ENCODE measurements at places on chromosomes 13 and 19.

- DNase-seq, result no peak
Measured at GRCh38 chr13:44331912-44332851, 41.4 kb upstream of the SERP2 start.

DNA sequence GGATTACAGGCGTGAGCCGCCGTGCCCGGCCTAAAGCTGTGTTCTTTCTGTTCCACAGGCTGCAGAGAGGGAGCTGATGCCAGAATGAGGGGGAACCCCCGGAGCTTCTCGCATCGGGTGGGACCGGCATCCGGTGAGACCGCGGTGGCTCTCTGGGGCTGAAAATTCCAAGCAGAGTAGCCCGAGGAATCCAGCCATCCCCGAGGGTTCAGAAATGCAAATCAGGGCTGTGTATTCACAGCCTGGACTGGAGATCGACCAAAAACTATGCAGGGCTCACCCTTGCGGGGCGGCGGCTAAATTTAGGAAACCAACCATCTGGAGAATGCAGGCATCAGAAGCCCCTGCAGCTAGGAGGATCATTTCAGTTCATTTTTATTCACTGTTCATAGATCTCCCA, 99.2 kb downstream of the GNG7 start:
- DNase-seq, result no peak

- DNase-seq, result no peak
Measured at GRCh38 chr19:58393725-58394033, 1.8 kb upstream of the RNF225 start.

GRCh38 chr13:20616059-20616797, 49.3 kb downstream of the IFT88 start:
- no peak for DNase-seq

DNA sequence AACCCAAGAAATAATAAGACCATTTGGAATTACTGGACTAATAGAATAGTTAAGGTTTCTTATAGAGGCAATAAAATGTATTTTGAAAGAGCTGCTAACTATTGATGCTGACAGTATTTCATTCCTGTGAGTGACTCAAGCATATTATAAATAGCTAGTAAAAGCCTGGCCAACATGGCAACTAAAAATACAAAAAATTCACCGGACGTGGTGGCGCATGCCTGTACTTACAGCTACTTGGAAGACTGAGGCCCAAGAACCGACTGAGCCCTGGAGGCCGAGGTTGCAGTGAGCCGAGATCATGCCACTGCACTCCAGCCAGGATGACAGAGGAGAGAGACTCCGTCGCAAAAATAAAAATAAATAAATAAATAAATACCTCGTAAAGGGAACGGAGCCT, 5.4 kb upstream of the ICAM3 start:
- no peak for DNase-seq

DNA sequence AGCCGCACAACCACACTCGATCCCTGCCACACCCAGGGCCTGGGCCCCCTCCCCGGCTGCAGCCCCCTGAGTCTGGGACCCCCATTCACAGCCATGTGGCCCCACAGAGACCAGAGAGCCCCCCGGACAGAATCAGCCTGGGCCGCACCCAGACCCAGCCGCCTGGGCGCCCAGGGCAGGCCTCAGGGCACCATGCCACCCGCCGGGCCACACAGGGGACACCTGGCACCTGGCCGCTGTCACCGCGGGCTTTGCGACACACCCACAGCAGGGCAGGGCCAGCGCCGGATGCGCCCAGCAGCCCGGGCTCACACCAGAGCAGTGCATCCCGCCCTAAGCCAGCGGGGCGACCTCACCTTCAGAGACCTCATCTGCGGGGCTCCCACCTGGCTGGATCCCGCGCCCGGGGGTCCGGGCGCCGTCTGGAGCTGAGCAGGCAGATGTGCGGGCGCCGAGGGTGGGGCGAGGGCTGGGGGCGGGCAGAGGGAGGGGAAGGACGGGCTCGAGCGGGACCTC, 443 bp downstream of the TBXA2R start:
- DNase-seq, result no peak

GRCh38 chr13:73230716-73231115, 171.9 kb downstream of the KLF5 start:
- no peak for DNase-seq

DNA sequence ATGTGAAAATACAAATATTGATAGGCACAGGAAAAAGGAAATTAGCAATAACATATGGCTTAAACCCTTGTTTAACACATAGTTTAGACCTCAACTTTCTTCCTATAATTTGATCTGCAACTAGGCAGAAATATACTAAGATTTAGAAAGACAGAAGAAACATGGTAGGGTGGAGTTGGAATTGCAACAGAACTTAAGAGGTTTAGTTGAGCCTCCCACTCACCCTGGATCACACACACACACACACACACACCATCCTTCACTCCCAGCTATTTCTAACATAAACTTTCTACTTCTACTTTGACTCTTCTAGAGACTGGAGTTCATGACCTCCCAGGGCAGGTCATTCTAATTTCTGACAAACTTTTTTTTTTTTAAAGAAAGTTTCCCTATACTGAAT, 47.4 kb downstream of the FLT3 start:
- no peak for DNase-seq

GRCh38 chr19:30888937-30889336, 460.3 kb downstream of the TSHZ3 start:
- no peak for DNase-seq

DNA sequence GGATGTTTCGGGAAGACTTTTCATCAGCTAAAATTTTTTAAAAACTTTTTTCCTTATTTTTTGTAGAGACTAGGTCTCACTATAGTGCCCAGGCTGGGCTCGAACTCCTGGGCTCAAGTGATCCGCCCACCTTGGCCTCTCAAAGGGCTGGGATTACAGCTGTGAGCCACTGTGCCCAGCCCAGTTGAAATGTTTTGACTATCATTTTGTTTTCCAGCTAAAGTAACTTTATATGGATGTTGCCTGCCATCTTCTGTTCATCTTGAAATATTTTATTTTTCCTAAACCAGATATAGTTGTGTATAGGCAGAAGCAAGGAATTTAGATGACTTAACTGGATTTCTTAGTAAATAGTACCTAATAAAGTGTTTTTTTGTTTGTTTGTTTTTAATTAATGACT, 7.0 kb downstream of the CAB39L start:
- DNase-seq, result peak; percentile 22

DNA sequence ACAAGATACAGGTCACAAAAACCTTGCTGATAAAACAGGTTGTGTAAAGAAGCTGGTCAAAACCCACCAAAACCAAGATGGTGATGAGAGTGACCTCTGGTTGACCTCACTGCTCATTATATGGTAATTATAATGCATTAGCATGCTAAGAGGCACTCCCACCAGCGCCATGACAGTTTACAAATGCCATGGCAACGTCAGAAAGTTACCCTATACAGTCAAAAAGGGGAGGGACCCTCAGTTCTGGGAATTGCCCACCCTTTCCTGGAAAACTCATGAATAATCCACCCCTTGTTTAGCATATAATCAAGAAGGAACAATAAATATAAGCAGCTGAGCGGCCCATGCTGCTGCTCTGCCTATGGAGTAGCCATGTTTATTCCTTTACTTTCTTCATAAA, 434.1 kb downstream of the ZNF536 start:
- DNase-seq, result no peak

DNA sequence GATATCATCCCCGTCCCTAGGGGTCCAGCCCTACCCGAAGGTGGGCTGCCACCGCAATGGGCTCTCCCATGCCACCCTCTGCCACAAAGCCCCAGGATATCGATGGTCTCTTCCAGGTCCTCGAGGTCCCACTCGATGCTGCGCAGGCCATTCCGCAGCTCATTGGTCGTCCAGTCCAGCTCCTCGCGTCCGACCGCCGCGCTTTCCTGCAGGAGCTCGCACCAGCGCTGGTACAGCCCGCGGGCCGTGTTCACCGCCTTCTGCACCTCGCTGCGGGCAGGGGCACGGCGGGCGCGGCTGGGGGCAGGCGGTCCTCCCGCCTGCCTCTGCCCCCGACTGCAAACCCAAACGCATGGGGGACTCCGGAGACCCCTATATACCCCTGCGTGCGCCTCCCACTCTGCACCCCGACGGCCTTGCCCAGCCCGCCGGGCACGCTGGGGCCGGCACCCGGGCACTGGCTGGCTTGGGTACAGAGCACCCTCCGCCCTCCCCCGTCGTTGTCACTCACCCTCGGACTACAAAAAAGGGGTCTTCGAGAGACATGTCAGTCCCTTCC, 468 bp downstream of the STX10 start:
- peak; percentile 29 for DNase-seq

GRCh38 chr19:23882493-23882892, 32.2 kb upstream of the ZNF726 start:
- no peak for DNase-seq

- DNase-seq, result no peak
Measured at GRCh38 chr19:57008432-57008831, 111.4 kb upstream of the USP29 start.

- no peak for DNase-seq
Measured at GRCh38 chr19:42628411-42629140, 33.9 kb upstream of the CEACAM8 start.

DNA sequence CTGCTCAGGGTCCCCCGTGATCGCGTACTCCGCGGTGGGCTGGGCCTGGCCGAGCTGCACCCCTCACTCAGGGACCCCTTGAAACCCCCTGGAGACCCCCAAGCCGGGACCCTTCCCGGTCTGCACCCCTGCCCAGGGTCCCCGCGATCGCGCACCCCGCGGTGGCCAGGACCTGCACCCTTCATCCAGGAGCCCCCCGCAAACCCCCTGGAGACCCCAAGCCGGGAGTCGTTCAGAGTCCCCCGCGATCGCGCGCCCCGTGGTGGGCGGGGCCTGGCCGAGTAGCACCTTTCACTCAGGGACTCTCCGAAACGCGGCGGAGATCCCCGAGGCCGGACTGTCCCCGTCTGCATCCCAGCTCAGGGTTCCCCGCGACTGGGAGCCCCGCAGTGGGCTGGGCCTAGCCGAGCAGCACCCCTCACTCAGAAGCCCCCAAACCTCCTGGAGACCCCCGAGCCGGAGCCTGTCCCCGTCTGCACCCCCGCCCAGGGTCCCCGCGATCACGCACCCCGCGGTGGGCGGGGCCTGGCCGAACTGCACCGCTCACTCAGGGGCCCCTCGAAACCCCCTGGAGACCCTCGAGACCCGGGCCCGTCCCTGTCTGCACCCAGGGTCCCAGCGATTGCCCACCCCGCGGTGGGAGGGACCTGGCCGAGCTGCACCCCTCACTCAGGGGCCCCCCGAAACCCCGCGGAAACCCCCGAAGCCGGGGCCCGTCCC, 748 bp downstream of the LMNB2 start:
- DNase-seq, result no peak

DNA sequence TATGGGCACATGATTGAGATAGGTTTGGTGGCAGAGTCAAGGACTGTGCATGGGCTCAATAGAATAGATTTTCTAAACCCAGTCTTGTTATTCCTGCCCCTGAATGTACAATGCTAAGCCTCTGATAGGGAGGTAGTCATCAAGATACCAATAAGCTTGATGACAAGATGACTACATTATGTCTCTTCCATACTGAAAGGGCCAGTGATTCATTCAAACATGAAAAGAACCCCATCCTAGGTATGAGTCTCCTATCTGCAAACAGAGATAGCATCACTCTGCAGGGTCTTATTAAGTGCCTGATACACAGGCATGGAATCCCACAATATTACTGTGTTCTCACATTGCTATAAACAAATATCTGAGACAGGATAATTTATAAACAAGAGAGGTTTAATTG, 40.3 kb upstream of the UFM1 start:
- DNase-seq, result no peak

DNA sequence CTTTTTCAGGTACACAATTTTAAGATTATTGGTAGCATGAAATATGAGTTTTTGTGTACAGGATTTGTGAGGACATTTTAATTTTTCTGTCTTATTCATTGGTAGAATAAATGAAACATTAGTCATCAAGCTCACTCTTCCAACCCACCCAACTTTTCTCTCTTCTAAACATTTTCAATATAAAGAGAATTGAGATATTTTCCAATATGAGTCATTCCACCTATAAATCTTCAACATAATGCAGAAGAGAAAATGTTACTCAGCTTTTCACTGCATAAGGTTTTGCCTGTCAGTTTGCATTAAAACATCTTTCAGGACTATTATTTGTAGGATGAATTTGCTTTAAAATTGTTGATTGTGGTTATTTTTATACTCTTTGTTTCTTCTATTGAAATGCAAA, 330.7 kb downstream of the PCDH20 start:
- no peak for DNase-seq

DNA sequence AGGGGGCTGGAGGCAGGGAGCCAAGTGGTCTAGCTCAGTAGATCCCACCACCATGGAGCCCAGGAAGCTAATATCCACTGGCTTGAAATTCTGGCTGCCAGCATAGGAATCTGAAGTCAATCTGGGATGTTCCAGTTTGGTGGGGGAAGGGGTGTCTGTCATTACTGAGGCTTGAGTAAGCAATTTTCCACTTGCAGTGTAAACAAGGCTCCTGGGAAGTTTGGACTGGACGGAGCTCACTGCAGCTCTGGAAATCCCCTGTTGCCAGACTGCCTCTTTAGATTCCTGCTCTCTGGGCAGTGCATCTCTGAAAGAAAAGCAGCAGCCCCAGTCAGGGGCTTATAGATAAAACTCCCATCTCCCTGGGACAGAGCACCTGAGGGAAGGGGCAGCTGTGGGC, 349.2 kb upstream of the KLHL1 start:
- DNase-seq, result no peak

DNA sequence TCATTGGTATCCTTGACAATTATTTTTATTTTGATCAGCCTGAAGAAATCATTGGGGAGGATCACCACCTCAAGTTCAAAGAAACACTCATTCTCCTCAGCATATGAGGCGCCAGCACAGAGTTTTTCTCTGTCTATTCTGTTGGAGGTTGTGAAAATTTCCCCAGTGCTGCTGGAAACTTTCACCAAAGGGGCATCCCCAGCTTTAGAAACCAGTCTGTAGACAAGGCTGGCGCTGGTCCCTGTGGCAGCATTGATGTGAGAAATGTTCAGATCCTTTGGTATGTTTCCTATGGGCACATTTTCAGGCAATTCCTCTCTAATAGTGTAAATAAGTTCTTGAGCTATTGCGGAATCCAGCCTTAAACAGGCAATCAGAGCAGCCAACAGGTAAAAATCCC, 2.1 kb downstream of the PCDH9 start:
- no peak for DNase-seq

DNA sequence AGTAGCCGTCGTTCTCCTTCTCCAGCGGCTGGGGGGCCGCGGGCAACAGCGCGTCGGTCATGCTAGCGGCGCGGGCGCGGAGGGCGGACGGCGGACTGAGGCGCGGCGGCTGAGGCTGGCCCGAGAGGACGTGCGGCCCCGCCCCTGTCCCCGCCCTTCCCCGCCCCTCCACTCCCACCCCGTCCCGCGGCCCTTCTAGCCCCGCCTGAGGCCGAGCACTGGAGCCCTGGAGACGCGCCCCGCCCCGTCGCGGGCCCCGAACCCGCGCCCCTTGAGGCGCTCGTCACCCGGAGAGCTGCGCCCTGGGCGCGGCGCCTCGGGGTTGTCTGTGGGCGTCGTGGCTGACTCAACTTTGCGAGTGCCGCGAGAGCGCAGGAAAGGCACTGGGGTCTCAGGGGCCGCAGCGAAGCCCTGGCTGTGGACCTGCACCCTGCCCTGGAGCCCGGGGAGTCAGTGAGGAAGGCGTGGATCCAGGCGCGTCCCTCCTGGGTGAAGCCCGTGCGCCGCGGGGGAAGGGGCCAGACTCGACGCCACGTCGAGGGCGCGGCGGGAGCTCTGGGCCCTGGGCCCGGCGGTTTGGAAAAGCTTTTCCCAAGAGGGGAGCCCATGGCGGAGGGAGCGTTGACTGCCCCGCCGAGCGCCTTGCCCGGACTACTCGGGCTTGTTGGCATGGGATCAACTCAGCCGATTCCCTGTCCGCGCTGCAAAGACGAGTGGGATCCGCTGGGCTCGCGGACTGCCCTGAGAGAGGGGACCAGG, at the start of gene RHPN2:
TSS of gene RHPN2 (minus strand) at position 97 of the 759 bp plus-strand sequence. CDS start at position 61, 36 bp downstream.
- no peak for DNase-seq

- no peak for DNase-seq
Measured at GRCh38 chr19:990746-991145, 6.6 kb downstream of the WDR18 start.

Measured in CD4-positive, alpha-beta T cell (primary cell).